Activated naive CD8-positive, alpha-beta T cell treated with anti-CD3 and anti-CD28 coated beads for 36 hours (primary cell): ENCODE measurements at places on chromosomes 7 and 10. TPM values are rescaled to one million over a fixed set of nuclear protein-coding genes. Genes with fewer than 3 reads are reported as not detected.
A peak's percentile ranks its signal among the peaks of the same experiment; 100 is the strongest.

DNA sequence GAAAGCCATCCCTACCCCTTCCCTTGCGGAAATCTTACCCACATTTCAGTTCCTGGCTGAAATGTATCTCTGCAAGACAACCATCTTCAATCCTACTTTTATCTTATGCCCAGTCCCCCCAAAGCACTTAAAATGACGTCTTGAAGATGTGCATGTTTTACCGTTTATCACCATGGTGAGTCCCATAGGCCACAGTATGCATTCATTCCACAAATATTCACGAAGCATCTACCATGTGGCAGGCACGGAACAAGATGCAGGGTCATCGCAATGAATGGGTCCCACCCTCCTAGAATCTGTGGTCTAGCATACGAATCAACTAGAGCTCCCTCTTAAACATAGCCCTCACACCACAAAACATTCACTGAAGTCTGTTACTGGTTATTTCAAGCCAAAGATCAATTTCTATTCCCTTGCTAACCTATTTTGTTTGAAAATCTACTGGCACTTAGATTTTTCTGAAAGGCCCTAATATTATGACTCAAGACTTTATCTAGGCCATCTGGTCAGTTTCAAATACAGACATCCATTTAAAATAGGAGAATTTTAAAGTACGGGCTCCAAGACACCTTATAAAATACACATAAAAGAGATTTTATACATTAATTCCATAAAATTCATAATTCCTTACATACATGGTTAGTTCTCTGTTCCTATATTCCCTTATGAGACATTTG, 99.4 kb downstream of the PARD3 start:
- H3K27ac ChIP-seq: no peak overlapping the region
- H3K4me1 ChIP-seq: no peaks in the 10 kb centered on the region
- no peak for DNase-seq
- H3K27me3 ChIP-seq: peaks cover 2% of the 10 kb centered on the region

- H3K4me1 ChIP-seq: peaks cover 46% of the 10 kb centered on the region
- no peaks in the 10 kb centered on the region for H3K27me3 ChIP-seq
- peak overlapping the region; percentile 92 for H3K27ac ChIP-seq
- no peaks in the 10 kb centered on the region for H3K36me3 ChIP-seq
- peak overlapping the region; percentile 89 for H3K4me3 ChIP-seq
Observed at GRCh38 chr7:105268511-105269392, 120.0 kb downstream of the SRPK2 start.

GRCh38 chr10:44458671-44459413, 73.9 kb upstream of the CXCL12 start:
- H3K27me3 ChIP-seq: peaks cover 4% of the 10 kb centered on the region
- H3K36me3 ChIP-seq: no peaks in the 10 kb centered on the region
- no peak overlapping the region for H3K27ac ChIP-seq

GRCh38 chr7:69105092-69105491, 493.2 kb upstream of the AUTS2 start:
- no peak for DNase-seq
- H3K27ac ChIP-seq: no peak overlapping the region
- H3K4me3 ChIP-seq: no peak overlapping the region
- H3K4me1 ChIP-seq: no peaks in the 10 kb centered on the region

DNA sequence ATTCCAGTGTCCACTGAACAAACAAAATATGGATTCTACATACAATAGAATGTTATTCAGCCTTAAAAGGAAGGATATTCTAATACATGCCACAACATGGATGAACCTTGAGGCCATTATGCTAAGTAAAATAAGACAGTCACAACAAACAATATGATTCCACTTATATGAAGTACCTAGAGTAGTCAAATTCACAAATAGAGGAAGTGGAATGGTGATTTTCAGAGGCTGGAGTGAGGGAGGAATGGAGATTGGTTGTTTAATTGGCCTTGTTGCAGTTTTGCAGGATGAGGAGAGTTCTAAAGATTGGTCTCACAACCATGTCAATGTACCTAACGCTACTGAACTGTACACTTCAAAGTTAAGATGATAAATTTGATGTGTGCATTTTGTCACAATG, 119.6 kb downstream of the CHN2 start:
- H3K4me3 ChIP-seq: no peak overlapping the region
- DNase-seq: no peak
- H3K27ac ChIP-seq: no peak overlapping the region
- no peaks in the 10 kb centered on the region for H3K4me1 ChIP-seq

DNA sequence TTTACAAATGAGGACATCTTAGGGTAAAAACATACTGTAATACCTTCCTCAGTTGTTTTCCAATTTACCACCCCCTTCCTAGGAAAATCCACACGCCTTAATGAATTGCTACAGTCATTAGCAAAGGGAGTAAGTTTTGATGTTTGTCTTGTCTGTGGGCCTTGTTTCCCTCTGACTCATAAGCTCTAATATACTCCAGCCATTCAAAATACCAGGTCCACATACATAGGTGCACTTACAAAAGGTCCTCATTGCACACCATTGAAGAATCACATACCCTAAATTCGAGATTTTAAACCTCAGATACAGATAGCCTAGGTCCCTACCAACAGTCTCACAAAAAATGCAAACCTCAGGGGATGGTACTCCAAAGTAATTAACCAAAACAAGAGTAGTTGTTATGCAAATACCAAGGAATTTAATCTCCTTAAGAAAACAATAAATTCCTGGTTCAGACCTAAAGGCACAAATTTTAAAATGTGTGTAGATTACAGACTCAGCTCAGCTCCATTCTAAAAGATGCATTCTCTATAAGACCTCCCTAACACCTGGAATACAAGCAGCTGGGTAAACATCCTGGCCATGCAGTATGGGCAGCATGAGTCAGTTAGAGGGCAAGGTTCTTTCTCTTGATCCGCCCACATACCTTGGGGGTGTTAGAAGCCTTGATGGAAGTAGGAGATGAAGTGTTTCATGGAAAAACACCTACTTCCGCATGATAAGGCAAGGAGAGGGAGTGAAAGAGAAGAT, 3.0 kb upstream of the LIPK start:
- peak; percentile 13 for DNase-seq
- no peaks in the 10 kb centered on the region for H3K36me3 ChIP-seq
- H3K4me1 ChIP-seq: peaks cover 23% of the 10 kb centered on the region
- H3K27ac ChIP-seq: no peak overlapping the region
- H3K4me3 ChIP-seq: no peak overlapping the region

DNA sequence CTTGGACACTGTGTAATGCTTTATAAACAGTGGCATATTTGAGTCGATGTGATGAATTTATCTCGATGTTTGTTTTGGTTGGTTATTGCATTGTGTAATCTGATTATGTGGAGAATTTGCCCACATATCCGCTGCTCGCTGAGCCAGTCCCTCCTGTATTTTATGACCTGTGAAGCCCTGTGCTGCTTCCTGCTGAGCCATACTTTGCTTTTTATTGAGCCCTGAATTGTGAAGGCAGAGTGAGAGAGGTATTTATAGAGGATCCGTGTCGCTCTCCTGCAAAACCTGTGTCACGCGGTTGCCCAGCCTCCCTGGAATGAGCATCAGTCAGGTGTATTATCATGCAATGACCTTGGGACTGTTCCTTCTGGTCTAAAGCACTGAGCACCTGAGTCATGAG, 253.7 kb downstream of the ARHGAP21 start:
- DNase-seq: no peak
- peaks cover 34% of the 10 kb centered on the region for H3K27me3 ChIP-seq
- no peak overlapping the region for H3K4me3 ChIP-seq
- peaks cover 17% of the 10 kb centered on the region for H3K4me1 ChIP-seq
- H3K36me3 ChIP-seq: no peaks in the 10 kb centered on the region

Gene RELN
- total RNA-seq: not detected

GRCh38 chr7:105816266-105816843, 60.0 kb downstream of the ATXN7L1 start:
- no peak for DNase-seq
- H3K36me3 ChIP-seq: peaks cover 3% of the 10 kb centered on the region
- H3K4me3 ChIP-seq: no peak overlapping the region
- H3K27ac ChIP-seq: no peak overlapping the region

Gene POP7
- total RNA-seq: 85.6 TPM

DNA sequence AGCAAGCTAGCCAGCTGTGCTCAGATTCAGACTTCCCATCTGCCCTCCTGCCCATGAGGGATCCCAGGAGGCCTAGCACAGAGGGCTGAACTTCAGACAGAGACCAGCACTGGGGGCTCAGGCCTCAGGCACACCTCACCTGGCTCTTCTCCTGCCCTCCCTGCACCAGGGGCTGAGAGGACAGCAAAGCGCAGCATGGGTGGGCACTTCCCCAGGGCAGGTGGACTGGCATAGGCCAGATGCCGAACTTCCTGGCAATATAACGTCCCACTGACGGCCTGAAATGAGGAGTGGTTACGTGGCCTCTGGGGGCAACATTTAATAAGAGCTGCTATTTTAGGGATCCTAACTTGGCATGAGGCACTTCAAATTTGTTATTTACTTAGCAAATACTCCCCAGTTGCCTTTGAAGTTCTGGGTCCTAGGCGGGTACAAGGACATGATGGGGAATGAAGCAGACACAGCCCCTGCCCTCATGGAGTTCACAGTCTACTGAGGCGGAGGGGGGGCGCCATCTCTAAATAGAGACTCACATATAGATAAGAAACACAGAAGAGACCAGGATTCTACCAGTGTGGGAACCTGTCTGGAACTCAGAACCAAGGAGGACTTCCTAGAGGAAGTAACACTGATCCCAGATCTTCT, 101.8 kb upstream of the ZMIZ1 start:
- no peaks in the 10 kb centered on the region for H3K36me3 ChIP-seq

Gene PNLIPRP3
- total RNA-seq: not detected
